RKO (cell line): ENCODE measurements at places on chromosomes 16 and 17.

DNA sequence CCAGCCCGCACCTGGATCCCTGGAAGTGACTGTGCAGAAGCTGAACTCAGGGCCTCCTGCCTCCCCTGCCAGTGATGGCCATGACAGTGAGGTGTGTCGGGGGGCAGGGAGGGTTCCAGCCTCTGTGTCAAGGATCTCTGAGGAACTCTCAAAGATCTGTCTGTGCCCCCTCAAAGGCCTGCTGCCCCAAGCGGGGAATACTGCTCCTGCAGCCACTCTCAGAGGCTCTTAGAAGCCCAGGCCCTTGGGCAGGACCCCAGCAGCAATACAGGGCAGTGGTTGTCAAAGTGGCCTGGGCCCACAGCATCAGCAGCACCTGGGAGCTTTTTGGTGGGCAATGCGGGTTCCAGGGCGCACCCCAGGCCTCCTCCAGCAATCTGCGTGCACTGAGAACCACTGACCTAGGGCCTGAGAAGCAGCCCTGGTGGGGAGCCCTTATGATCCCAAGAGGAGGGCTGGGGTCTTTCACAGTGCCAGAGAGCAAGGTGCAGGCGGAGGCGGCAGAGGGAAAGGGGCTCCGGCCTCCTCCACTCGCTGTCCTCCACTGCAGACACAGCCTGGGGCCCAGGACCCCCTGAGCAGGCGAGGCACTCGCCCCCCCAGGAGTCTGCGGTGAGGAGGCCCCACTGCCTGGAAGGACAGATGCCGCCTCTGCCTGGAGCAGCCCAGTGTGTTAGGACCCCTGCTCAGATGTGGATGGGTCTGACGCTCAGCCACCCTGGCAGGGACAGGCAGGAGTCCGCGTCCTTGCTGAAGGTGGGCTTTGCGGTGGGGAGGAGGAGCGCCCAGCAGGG, 42.1 kb downstream of the ENGASE start:
- DNase-seq: peak; percentile 3

GRCh38 chr16:90008708-90009145, 10.5 kb downstream of the DBNDD1 start:
- no peak for DNase-seq

DNA sequence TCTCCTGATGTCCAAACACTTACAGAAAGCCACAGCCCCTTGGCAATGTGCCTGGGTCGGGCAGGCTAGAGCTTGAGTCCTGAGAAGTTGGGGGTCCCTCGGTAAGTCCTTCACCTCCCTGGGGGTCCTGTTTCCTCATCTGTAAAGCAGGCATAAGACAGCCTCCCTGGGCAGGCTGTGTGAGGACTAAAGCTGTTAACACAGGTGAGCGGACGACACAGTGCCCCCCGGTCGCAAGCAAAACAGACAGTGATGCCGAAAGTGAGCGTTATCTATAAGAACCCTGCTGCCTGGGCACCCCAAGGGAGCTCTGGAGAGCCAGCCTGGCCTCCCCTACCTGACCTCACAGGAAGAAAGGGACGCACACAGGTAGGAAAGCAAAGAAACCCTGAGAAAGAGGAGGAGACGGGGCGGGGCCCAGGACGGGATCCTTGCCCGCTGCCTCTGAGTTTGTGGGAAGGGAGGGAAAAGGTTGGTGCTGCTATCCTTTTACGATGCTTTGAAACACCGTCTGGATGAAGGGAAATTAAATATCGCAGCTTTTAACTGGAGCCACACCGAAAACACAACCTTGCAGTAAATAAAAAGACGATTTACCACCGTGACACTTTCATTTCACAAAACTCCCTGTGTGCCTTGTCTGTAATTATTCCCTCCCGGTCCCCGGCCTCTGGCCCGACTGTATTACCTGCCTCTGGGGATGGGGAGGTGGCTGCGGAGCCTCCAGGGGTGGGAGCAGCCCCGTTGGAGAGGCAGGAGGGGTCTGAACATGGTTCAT, 67.1 kb downstream of the ENGASE start:
- no peak for DNase-seq

- no peak for DNase-seq
These were observed 7.8 kb upstream of the KIAA0513 start for GRCh38 chr16:85019659-85020245.

DNA sequence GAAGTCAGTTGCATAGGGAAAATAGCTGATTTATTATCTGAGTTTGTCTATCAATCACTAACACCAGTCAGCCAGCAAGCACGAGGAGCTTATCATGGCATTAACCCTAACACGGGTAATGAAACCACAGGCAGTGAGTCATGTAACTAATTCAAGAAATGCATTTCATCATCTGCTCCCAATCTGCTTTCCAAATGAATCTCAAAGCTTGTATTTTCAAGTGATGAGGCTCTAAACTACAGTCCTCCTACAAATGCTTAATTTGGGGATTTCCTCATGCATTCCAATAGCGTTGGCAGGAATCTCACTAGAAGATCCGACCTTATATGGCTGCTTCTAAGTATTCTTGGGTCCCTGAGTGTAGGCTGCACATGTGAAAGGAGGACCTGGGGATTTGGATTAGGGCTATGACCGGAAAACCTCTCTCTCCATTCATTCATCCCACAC, 118.4 kb upstream of the HSBP1 start:
- peak; percentile 53 for DNase-seq

GRCh38 chr17:10739386-10739785, 9.6 kb upstream of the TMEM220 start:
- DNase-seq: no peak

DNA sequence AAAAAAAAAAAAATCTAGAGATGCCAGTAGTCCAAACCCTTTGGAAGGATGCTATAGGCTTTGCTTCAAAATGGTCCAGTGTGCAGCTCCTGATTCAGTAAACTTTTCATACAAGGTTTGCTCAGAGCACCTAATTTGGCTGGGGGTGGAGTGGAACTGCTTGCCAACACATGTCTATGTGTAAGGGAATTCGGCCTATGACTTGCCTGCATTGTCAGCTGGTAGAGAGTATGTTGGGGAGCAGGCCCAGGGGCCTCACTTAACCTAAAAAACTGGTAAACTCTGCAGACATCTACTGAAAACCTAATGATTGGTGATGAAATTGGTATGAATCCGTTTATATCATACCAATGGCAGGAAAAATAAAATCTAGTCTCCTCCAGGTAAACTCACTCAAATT, 1.5 kb upstream of the MFSD6L start:
- no peak for DNase-seq

DNA sequence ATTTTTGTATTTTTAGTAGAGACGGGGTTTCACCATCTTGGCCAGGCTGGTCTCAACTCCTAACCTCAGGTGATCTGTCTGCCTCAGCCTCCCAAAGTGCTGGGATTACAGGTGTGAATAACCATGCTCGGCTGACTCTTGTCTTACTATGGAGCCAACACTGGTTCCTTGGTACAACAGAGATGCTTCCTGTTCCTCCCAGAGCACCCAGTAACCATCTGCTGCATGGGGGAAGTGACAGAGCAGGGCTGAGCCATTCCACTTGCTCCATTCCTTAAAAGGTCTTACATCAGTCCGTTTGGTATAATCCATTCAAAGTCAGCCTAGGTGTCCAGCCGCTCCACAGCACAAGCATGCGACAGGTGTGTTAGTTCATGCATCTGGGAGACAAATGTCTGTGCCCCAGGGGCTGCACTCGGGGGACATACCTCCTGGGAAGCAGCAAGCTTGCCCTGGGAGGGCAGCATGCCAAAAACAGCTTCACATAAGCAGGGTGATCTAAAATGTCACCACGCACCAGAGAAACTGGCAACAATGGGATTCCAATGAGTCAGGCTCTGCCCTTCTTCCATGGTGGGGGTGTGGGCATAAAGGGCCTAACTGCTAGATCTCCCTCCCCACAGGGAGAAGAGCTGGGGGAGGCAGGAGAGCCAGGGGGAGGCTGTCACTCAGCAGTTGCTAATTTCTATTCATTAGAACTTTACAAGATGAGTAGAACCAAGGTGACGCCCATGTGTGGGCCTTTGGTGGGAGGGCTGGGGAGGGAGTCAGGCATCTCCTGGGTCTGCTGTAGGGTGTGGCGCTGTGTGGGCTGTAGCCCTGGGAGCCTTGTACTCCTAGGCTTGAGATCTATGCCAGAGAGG, 35.5 kb downstream of the PIPOX start:
- DNase-seq: no peak

DNA sequence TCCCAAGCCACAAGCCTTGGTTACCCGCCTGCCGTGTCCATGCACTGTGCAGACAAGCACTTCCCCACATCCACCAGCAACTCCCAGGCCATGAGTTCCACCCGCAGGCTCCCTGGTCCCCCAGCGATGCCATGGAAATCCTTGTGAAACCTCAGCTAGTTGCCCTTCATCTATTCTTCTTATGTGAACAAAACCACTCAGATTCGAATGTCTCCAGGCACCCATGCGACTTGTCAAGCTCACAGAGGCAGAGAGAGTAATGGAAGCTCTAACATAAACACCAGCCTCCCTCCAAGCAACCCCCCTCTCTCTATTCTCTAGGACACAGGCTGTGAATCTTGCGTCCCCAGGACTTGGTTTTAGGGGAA, 182.6 kb downstream of the C16orf95 start:
- no peak for DNase-seq

GRCh38 chr16:86970279-86970678, 346.9 kb downstream of the C16orf95 start:
- DNase-seq: no peak

DNA sequence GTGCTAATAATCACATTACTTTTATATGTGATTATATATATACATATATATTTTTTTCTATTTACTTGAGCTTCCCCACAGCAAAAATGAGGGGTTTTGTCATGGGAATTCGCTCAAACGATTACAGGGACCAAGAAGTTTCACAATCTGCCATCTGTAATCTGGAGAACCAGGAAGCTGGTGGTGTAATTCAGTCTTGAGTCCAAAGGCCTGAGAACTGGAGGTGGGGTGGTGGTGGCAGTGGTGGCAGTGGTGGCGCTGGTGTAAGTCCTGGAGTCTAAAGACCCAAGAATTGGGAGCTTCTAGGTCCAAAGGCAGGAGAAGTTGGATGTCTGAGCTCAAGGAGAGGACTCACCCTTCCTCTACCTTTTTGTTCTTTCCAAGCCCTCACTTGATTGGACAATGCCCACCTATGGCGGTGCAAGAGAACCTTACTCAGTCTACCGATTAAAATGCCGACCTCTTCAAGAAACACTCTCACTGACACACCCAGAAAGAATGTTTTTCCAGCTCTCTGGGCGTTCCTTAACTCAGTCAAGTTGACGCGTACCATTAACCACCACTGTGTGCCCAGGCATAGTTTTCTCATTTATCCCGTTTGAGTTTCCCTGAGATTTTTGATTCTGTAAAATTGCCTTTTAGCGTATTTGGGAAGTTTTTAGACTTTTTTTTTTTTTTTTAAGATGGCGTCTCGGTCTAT, 31.9 kb downstream of the POLR2A start:
- DNase-seq: no peak

GRCh38 chr17:71188811-71189492, 931.9 kb upstream of the SOX9 start:
- DNase-seq: peak; percentile 19

GRCh38 chr17:44909681-44910144, 5.6 kb downstream of the GFAP start:
- no peak for DNase-seq

DNA sequence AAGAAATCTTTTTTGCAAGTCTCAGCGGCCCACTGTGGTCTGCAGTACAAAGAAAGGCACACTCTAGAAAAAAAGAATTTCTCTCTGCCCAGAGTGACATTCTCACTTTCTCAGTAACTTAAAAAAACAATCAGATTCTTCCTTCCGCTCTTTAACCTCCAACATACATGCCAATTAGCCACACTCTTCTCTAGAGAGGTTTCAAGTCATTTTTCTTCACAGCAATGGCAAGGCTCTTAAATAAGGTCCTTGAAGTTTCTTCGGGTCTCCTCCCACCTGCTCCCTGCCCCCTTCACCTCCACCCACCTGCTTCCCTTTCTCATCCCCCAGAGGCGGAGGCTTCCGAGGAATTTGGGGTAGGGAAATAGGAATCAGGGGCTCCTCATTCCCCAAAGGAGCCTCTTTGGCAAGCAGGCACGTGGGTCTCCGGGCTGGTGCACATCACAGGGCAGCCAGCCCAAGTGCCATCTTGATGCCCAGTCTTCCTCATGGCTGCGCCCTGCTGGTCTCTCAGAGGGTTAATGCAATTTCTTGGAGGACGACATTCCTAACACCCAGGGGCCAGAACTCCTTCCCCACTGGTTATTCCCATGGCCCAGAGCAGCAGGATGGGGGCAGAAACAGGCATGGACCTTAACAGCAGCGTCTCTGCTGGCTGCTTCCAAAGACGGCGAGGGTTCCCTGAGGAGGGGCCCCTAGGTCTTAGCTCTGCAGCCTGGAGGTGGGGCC, 855 bp upstream of the MEOX1 start:
- DNase-seq: no peak

- DNase-seq: no peak
These were observed 13.6 kb upstream of the TERF2 start for GRCh38 chr16:69399361-69399760.

- DNase-seq: no peak
These were observed 535.2 kb upstream of the CDH11 start for GRCh38 chr16:65657071-65657494.

DNA sequence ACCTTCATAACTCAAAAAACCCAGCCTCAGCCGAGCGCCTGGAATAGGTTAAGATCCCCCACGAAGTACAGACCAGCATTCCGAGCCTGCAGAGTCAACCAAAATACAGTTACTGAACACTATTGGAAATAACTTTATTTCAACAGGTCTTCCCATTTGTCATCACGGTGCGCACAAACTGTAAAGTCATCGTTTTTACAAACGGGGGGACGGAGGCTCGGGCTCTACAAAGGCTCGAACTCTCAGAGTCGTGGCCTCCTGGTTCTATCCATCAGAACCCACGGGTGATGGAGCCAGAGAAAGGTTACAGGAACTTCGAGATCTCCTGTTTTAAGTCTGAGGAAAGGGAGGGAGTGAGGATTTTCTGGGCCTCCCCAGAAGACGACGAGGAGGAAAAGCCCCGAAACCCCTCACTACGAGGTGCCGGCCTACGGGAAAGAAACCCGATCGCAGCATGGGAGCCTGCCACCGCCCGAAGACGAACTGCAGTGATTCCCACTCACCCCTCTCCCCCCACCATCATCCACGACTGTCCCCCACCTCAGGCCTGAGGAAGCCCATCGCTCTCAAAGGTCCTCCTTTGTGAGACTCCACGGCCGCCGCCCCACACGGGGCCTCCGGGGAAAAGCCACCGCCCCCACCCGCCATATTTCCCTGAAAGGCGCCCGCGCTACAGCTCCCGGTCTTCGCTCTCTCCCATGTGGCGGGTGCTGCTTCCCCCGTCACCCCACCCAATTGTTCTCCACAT, 917 bp downstream of the YWHAE start:
- DNase-seq: peak; percentile 58

- DNase-seq: no peak
These were observed 2.3 kb upstream of the COL1A1 start for GRCh38 chr17:50203604-50204345.
